ENCODE measurements at places on chromosomes 4 and X. TPM values are rescaled to one million over a fixed set of nuclear protein-coding genes. Genes with fewer than 3 reads are reported as not detected.

Gene CENPVL1
- 0.92 TPM for polyA plus RNA-seq

Gene CTAG1B
- not detected for polyA plus RNA-seq

Gene NLGN4X
- 16.9 TPM for polyA plus RNA-seq

Gene MAGEA1
- not detected for polyA plus RNA-seq

Gene H2BW2
- polyA plus RNA-seq, result not detected

Gene RHOXF1
- 1.8 TPM for polyA plus RNA-seq

Gene IGSF1
- polyA plus RNA-seq, result not detected

Gene FAM47E
- polyA plus RNA-seq, result 11.6 TPM

Gene MFSD8
- polyA plus RNA-seq, result 47.7 TPM

Gene CT55
- not detected for polyA plus RNA-seq

Gene TSPAN6
- polyA plus RNA-seq, result 4.5 TPM

Gene SPARCL1
- polyA plus RNA-seq, result 469 TPM
